Activated CD4-positive, alpha-beta T cell treated with anti-CD3 and anti-CD28 coated beads, Interleukin-2, amount 10 ng/mL, durations not matched to agents 7 days and 5 days (primary cell): ENCODE measurements at places on chromosomes 1 and 21. TPM values are rescaled to one million over a fixed set of nuclear protein-coding genes. Genes with fewer than 3 reads are reported as not detected.

DNA sequence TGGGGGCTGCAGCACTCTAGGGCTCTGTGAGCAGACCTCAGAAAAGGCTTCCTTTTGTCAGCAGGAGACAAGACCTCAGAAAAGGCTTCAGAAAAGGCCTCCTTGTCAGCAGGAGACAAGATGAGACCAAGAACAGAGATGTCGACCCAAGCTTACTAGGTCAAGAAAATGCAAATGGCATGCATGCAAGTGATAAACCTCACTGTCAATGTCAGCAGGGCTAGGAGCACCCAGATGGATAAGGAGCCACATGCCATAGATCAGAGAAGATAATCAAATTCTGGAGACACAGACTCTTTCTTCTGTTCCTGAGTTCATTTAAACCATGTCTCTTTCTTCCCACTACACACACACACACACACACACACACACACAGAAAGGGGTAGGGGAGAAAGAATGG, 285.9 kb downstream of the CHRM3 start:
- DNase-seq: no peak

- no peak for DNase-seq
These were observed 41.5 kb downstream of the STYXL2 start for GRCh38 chr1:167135281-167135840.

- peak; percentile 58 for DNase-seq
These were observed 14.2 kb upstream of the SLC44A3 start for GRCh38 chr1:94805912-94806311.

The IL10 gene
- total RNA-seq: 0.12 TPM
